ENCODE measurements at places on chromosomes 6 and 20. TPM values are rescaled to one million over a fixed set of nuclear protein-coding genes. Genes with fewer than 3 reads are reported as not detected.

Gene ADAM33
- total RNA-seq, result 0.18 TPM

Gene OPN5
- total RNA-seq, result not detected

GRCh38 chr6:113631666-113632065 is 225.5 kb upstream of the MARCKS start:
- no peak for DNase-seq

DNA sequence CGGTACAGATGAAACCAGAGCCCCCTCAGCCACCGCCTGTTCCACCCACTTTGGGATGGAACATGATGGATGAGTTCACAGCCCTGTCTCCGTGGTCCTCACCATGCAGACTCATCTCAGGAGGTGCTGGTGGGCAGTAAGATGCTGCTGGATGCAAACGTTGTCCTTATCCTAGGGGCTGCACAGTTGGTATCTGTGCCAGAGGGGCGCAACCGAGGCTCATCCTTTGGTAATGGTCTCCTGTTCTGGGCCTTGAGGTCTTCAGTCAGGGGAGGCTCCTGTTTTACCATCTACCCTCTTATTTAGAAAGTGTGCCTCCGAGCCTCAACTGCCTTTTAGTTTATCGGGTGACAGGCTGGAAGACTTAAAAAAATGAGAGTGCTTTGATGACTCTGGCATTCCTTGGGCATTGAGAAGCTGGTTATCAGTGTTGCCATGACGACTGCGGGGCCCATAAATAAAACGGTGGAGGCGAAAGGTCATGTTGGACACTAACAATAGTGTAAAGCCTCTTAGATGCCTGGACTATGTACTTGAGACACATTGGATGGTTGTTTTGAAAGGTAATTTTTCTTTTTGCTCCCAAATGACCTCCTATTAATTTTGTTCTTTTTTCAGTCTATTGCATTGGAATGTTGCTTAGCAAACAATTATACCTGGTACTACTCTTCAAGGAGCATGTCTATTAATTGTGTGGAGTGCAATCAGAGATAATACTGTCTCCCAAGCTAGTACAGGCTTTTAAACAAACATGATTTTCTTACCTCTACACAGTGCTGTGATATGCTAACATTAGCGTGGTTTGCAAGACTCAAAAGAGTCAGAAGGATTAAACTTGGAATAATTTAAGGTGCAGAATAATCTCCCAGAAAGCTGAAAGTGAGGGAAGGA is 74.2 kb upstream of the DSP start:
- no peak for DNase-seq

Gene CEP85L
- total RNA-seq, result 12.0 TPM

DNA sequence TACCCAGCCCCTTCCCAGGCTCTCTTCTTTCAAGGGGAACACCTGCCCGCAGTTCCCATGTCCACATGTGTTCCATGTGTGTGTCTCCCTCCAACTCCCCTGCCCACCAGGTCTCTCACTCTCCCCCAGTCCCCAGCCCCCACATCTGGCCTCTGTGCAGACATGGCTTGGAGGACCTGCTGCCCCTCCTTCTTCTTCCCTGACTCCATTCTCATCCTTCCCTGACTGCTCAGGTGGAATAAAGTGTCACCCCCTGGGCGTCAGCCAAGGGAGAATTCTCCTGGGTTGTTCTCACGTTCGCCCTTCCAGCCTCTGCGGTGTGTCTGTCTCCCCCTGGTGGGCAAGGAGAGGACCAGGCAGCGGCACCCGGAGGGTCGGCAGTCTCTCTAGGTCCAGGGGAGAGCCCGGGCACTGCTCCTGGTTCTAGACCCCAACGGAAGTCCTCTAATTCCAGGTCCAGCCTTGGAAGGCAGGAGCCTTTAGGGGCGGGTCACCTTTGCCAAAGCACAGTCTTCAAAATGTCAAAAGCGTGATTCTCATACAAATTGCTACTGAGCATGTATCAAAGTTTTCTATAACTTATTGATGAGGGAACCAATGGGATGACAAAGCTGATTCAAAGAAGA is 50.5 kb downstream of the EBF4 start:
- peak; percentile 54 for DNase-seq

Gene SLCO4A1
- total RNA-seq, result 4.1 TPM

DNA sequence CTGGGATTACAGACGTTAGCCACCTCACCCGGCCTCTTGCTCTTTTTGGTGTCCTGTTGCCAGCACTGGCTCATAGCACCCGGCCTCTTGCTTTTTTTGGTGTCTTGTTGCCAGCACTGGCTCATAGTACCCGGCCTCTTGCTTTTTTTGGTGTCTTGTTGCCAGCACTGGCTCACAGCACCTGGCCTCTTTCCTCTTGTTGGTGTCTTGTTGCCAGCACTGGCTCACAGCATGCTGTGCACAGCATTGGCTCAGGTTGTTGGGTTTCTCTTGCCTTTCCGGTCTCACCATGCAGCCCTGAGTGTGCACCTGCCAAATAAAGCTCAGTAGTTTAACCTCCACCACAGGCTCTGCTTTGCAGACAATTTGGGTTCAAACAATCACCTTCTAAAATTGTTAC is 208.2 kb downstream of the THBS2 start:
- DNase-seq, result no peak

Gene FAM83C
- total RNA-seq, result not detected

GRCh38 chr20:53623454-53624211 is 30.0 kb upstream of the ZNF217 start:
- peak; percentile 85 for DNase-seq

Gene SLC17A3
- not detected for total RNA-seq

Gene OPRL1
- 1.9 TPM for total RNA-seq

Gene VSX1
- total RNA-seq, result not detected

DNA sequence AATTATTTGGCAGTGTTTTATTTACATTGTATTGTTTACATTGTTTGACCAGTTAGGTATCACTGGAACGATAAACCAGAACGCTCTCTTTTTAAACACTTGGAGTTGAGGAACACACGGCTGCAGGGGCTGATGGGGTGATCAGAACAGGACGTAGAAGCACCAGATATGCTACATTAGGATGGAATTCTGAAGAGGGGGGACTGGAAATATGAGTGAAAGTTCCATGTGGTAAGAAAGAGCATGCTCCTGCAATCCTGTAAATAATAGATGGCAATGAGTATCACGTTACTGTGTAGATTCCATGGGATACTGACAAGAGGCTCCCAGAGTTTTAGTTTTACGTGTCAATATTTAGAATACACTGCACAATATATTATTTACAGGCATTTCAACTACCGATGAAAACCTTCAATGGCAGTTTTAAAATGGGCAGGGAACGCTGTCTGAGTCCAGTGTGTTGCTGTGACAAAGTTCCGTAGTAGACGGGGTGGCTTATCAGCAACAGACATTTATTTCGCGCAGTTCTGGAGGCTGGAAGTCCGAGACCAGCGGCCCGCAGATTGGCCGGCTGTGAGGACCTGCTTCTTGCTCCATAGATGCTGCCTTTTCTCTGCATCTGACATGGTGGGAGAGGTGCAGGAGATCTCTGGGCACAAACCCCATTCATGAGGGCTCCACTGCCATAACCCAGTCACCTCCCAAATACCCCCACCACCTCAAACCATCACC is 43.1 kb downstream of the SYNJ2 start:
- DNase-seq, result no peak

DNA sequence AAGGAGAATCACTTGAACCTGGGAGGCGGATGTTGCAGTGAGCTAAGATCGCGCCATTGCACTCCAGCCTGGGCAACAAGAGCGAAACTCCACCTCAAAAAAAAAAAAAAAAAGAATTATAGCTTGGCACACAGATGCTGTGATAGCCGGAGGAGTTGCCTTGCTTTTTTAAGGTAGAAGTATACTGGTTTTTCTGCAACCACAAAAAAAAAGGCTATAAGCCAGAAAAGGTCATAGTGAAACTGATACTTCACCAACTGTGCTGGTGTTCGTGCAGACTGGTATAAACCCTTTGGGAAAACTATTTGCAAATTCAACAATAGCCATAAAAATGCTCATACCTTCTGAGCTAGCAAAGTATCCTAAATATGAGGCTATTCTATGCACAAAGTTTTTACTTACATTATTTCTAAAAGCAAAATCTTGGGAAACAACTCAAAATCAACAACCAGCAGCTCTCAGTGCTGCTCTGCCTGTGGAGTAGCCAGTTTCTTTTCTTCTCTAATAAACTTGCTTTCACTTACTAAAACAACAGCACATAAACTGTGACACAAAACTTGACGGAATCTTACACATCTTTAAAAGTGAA is 44.0 kb downstream of the B4GALT5 start:
- DNase-seq, result no peak

GRCh38 chr6:125866433-125866832 is 75.7 kb downstream of the NCOA7 start:
- DNase-seq, result no peak

GRCh38 chr6:144921206-144921975 is 636.3 kb downstream of the UTRN start:
- no peak for DNase-seq

DNA sequence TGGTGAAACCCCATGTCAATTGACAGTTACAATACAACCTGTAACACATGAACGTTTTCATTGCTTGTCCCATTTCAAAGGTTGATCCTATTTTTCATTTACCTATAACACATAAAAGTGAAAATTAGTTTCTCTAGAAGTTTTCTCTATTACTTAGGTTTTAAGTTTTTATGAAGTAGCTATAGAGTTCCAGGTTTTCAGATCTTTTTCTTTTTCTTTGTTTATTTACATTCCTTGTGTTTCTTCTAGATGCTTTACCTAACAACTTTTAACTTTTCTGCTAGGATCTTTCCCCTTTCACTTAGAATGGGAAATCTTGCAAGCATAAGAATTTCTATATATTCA is 232.6 kb downstream of the PLCB1 start:
- no peak for DNase-seq

Gene WASF1
- 20.9 TPM for total RNA-seq

Gene DEFB124
- not detected for total RNA-seq

DNA sequence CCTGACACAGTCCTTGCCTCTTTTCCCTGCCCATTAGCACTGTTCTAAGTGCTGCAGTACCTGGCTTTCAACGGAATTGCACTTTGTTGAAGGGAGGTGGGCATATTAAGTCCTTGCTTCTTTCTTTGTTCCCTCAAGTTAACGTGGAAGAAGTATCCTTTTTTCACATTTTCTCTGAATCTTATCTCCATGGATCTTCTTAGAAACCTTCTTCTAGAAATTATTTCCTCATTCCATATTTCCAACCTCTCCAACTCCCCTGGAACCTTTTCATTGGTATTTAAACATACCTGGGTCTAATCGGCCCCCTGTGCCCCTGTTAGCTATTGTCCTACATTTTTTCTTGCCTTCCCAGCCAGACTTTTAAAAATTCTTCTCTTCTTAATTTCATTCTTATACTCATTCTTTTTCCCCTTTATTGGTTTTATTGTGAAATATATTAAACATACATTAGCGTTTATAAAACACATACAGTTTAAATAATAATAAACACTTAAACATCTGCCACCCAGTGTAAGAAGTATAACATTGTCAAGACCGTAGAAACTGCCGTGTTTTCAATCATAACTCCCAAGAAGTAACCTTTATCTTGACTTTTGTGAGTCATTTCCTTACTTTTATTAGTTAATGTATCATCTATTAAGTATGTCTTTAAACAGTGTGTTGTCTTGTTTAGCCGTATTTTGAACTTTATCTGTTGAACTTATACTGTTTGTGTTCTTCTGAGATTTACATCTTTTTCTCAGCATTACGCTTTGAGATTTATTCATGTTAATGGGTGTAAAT is 118.2 kb downstream of the CDKAL1 start:
- DNase-seq, result peak; percentile 69

DNA sequence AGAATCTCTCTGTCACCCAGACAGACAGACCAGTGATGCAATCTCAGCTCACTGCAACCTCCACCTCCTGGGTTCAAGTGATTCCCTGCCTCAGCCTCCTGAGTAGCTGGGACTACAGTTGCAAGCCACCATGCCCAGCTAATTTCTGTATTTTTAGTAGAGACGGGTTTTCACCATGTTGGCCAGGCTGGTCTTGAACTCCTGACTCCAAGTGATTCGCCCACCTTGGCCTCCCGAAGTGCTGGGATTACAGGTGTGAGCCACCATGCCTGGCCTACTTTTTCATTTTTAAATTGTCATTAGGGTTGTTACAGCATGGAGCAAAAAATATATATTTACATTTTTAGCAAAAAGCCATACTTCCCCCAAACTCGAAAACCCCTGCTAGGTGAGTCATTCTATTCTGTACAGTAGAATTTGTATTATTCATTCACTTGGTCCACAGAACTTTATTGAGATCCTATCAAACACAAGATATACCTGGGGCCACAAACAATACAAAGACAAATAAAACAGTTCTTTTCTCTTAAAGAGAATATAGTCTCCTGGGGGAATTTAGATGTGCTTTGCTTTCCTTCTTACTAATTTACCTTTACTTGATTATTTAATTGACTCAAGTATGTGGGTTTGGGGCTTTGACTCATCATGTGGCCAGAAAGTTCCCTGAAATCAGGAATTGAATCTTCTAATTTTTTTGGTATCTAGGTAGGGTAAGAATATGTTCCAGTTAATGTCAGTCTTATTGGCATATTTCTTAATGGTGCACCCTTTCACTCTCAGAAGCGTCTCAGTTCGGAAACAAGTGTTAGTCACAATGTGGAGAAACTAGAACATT is 16.6 kb upstream of the CCND3 start:
- no peak for DNase-seq

DNA sequence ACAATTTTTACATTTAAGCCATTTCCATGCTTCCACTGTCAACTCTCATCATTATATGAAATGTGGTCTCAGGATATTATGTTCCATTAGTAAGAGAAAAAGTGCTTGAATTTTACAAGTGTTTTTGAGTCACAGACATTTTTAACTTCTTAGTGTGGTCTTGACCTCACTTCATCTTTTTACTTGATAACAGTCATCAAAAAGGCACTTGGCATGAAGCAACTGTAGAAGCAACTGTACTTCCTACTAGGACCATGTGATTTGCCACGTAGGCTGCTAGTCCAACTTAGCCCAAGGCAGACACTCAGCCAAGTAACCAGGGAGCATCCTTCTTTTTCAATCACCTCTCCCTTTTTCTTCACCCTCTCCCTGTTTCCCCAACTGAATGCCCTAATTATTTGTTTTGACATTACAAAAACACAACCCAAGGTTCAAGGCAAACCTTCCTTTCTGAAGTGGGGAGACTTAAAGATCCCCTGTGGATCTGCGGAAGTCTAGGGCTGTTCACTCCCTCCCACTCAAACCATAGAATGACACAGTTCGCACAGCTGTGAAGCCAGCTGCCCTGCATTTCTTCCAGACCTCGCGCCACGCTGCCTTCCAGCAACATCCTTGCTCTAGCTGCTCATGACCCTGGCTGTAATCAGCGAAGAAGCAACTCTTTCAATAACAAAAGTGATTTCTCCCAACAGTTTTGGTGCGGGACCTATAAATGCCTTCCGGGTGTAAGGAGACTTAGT is 45.0 kb downstream of the PHACTR1 start:
- DNase-seq, result no peak

DNA sequence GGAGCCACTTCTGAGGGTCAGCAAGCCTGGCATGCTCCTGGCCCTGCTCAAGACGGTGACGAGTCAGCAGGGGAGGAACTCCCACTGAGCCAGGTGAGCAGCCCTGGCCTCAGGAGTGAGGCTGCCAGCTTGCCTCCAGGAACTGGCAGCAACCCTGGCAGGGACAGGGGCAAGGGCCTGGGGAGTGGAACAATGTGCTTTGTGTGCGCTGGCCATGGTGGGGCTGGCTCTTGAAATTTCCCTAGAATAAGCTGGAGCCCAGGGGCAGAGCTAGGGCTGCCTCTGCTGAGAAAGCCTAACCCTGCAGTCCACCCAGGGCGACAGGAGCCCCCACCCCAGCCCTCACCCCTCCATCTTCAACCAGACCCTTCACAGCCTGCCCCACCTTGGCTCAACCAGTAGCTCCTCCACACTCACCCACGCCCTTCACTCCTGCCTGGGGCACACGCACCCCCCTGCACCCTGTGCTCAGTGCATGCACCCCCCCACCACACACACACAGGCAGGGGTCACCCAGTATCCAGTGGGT is 88.0 kb downstream of the MRPL14 start:
- no peak for DNase-seq

Gene ARHGAP18
- total RNA-seq, result 86.1 TPM

All from endothelial cell of umbilical vein (primary cell).